Adipocyte (in vitro differentiated cells): ENCODE measurements at places on chromosomes 7 and 10.
A peak's percentile ranks its signal among the peaks of the same experiment; 100 is the strongest.

DNA sequence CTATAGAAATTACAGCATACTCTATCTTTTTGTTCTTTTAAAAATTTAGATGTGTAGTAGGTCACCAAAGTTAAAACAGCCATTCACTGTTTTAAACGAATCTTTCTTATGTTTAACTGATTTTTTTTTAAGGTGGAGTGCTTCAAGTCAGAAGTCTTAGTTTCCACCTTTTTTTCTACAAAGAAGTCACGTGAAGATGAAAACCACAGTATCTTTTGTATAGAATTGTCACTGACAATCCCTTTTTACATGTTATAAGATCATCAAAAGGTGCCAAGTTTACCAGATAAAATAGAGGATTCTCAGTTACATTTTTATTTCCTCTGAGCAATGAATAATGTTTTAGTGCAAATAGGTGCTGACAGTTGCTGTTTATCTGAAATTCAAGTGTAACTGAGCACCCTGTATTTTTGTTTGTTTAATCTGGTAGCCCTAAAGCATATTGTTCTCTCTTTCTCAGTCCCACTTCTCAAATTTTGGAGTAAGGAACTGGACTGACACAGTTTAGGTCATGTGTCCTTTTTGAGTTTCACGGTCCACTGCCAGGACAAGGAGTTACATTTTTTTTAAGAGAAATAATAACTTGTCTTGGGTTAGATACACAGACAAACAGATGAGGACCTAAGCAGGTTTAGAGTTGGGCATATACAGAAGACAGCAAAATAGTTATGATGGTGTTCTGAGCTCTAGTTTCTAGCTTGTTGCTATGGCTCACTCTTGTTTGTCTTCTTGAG is 233.2 kb upstream of the MBL2 start:
- no peak for DNase-seq

DNA sequence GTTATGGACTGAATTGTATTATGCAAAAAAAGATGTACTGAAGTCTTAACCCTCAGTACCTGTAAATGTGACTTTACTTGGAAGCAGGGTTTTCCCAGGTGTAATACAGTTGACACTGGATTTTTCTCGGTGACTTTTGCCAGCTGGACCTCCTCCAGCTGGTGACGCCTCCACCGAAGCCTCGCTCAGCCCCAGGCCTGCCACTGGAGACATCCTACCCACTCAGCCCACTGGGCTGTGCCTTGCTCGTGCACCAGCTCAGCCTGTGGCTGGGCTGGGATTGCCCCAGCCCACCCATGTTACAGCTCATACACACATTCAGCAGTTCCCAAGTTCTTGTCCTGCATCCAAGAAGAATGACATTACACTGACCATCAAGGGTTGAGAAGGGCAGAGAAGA is 42.4 kb upstream of the GPR22 start:
- no peak for DNase-seq

DNA sequence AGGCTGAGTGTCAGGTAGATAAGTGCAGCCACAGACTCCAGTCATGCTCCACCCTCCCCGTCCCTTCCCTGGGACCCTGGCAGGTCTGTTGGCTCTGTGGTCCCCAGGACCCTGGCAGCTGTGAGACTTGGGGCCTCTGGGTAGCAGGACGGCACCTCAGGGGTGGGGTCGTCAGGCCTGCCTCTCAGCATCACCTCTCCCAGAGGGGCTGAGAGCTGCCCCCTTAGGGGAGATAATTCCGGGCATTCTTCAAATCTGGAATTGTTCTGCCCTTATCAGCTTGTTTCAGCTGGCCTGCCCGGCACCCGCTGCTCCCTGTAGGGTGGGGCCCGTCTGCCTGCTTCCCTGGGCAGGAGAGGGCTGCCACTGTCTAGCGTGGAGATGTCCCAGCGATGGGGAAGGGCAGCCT is 23.3 kb downstream of the PODXL start:
- no peak for DNase-seq

- no peak for DNase-seq
These were observed 37.6 kb downstream of the PAPOLB start for GRCh38 chr7:4824120-4824775.

DNA sequence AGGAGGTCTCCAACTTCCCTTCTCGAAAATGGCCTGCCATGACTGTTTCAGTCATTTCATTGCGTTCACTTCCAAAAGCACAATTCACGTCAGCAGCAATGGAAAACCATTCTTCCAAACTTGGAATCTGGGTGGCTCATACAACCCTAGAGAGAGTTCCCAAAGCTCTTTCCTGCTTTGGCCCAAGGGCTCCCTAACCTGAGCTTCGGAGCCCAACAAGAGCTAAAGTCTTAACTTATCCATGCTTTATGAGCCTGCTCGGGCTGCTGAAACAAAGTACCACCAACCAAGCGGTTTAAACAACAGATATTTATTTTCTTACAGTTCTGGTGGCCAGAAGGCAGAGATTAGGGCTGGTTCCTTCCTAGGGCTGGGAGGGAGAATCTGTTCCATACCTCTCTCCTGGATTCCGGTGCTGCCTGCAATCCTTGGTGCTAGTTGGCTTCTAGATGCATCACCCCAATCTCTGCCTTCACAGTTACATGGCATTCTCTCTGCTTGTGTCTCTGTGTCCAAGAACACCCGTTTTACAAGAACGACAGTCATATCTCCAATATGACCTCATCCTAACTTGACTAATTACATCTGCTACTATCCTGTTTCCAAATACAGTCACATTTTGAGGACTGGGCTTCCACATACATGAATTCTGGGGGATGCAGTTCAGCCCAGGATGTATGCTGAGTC is 33.5 kb downstream of the CAMK2B start:
- no peak for DNase-seq

GRCh38 chr10:25753776-25754175 is 180.3 kb upstream of the MYO3A start:
- DNase-seq = no peak

DNA sequence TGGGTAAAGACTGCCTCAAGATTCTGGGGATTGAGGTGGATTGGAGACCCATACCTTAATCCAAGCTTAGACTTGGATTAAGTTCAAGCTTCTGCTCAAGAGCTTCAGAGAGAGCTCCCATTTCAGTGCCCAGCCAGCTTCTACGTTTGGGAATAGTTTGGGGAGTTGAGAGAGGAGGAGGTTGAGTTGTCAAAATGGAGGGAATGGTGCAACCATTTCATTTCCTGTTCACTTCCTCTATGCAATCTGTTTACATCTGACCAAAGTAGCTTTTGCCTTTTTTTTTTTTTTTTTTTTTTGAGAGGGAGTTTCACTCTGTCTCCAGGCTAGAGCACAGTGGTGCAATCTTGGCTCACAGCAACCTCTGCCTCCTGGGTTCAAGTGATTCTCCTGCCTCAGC is 65.8 kb downstream of the ENTPD1 start:
- no peak for DNase-seq

GRCh38 chr7:148799893-148800555 is 84.1 kb downstream of the EZH2 start:
- no peak for DNase-seq

DNA sequence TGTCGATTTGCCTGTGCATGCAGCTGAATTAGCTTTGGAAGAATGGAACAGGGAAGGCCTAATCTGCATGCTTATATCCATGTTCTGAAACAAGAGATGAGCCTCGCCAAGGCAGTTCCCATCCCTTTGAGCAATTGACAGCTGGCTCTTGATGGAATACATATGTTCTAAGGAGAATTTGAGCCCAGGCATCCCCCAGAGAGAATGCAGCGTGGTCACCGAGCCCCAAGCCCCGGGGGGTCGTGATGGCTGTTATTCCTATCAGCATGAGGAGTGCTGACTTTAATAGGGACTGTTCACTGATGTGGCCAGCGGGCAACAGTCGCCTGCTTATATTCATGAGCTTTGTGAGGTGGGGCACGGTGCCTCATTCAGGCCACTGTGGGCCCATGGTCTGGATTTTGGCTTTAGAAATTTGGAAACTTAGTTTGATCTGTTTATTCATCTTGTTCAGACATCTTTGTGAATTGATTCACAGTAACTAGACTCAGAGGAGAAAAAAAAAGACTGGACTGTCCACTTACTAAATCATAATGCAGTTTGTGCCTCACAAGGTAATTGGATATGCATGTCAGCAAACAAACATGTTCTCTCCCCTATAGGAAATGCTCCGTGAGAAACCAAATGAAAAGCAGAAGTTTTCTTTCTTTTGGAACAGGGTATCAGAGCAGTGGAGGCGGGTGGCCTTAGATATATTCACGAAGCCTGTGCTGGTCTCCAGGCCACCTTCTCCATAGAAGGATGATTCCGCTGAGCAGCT is 204.9 kb downstream of the CCDC3 start:
- peak; percentile 69 for DNase-seq

DNA sequence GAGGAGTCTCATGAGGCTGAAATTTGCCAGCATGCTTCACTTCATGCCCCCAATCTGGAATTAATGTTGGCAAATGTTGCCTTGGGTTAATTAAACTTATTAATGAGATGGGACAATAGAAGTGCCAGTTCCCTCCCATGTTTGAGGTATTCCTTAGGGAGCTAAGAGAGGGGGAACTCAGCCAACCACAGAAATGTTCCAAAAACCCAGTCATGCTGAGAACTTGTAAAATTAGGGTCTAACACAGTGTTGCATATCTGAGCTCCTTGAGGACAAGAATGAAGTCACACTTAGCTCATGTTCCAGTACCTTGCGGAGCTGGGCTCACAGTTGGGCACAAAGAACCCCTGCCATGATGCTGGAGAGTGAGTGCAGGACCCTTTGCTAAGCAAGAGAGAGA is 89.4 kb downstream of the OAT start:
- DNase-seq = no peak

GRCh38 chr10:18005445-18005780 is 53.7 kb downstream of the SLC39A12 start:
- DNase-seq = no peak

GRCh38 chr7:28296571-28297483 is 115.5 kb upstream of the CREB5 start:
- peak; percentile 69 for DNase-seq

GRCh38 chr7:27180431-27181420 is 4.3 kb downstream of the HOXA11 start:
- DNase-seq = no peak

- DNase-seq = peak; percentile 69
These were observed 1.1 kb upstream of the ZNF503 start for GRCh38 chr10:75402486-75403143.

GRCh38 chr10:397321-398068 is 262.2 kb downstream of the ZMYND11 start:
- no peak for DNase-seq

DNA sequence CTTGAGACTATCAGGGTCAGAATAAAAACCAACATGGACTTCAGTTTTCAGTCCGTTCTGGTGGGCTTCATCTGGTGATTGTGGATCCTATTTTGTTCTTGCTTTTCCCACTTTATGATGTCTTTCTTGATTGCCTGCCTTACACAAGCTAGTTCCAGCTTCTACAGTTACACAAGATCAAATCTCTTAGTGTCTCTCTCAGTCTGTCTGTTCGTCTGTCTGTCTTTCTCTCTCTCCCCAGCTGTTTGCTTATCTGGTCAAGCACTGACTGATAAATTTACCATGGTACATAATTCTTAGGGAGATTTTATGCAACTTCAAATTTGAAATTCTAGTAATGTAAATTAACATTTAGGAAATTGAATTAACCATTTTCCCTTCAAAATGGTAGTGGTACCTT is 35.8 kb downstream of the TAX1BP1 start:
- no peak for DNase-seq

DNA sequence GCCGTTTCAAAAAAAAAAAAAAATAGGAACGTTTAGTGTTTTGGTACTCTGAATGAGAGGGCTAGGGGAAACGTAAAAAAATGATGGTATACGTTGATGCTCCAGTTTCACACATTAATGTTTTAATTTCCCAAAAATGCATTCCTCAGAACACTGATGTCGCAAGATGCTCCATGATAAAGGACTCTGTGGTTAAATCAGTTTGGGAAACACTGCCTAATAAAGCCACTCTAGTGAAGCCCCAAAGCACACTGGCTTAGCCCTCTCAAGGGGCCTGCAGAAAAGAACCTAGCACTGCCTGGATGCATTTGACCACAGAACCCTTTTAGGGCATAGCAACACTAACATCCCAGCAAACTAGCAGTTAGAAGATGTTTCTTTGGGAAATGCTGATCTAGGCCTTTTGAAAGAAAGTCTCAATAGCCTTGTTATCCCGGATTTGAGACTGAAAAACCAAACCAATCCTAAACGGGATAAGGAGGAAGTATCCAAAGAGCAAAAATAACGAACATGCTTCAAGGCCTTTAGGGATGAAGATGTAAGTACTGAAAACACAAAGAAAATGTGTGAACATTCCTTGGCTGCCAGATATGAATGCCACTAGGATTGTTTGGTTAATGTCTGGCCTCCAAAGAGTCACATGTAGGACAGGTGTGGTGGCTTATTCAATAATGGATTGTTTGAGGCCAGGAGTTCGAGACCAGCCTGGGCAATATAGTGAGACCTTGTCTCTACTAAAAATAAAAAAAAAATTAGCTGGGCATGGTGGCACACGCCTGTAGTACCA is 11.0 kb downstream of the DLG5 start:
- peak; percentile 29 for DNase-seq

- peak; percentile 69 for DNase-seq
These were observed 329.0 kb downstream of the RNLS start for GRCh38 chr10:88254091-88254490.

DNA sequence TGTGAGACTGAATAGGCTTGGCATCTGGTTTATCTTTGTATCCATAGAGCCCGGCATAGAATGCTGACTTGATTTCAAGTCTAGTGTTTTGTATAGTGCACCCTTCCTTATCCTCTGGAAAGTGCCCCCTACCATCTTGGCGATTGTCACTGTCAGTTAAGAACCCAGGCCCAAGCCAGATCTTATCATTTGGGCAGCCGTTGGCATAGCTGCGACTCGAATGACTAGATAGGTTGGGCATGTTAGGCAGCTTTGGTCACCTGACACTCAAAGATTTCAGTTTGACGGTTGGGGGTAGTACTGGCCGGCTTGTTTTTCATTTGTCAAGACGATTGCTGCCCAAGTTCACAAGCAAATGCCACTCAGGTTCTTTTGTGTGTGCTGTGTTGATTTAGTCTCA is 6.6 kb downstream of the NIPSNAP2 start:
- no peak for DNase-seq

DNA sequence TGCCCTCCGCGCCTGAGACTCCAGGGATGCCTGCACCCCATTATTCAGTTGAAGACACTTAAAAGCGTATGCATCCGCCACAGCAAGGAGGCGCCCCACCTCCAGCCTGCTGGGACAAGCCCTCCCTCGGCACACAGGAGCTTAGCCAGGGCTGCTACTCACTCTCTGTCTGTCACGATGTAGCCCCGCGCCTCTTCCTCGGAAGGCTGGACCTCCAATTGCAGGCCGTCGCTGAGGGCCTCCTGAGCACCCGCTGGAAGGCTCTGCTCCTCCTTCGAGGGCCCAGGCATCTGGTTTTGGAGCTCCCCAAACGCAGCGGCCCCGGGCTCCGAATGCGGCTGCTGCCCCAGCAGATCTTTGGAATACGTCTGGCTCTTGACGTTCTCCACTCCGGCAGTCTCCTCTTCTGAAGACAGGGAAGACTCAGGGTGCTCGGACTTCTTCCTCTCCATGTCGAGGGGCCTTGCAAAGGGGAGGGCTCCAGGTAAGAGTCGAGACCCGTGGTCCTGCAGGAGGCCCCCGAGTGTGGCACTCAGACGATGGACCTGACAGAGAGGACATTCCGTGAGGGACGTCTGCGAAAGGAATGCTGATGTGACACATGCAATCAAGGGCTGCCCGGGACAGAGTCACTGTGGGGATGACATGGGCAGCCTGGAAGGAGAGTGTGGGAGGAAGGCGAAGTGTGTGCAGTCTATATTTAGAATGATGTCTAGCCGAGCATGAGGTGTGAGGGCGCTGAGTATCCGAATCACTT is 453.9 kb downstream of the PTPRN2 start:
- no peak for DNase-seq

GRCh38 chr10:19572056-19572455 is 244.2 kb upstream of the PLXDC2 start:
- DNase-seq = peak; percentile 39

- DNase-seq = peak; percentile 48
These were observed 2.7 kb downstream of the MAP3K8 start for GRCh38 chr10:30436671-30437030.
